ENCODE measurements at places on chromosomes 12 and 14.

DNA sequence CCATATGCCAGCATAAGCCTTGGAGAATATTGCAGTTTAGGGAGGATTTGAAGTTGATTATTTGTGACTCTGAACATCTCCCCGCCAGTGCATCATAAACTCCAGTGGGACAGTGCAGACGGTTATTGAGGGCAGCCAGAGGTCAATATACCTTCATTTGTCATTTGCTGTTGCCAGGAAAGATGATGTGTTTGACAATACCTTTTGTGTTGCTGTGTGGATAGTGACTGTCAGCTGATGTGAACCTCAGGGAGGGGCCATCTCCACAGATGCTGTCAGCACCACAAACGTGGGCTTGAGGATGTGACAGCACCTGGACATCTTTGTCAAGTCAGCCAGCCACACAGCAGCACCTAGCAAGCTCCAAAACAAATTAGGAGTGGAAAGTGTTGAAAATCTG lies 11.5 kb downstream of the CCDC198 start:
- DNase-seq: no peak

- DNase-seq: no peak
Observed at GRCh38 chr12:131370791-131371347, 340.0 kb upstream of the SFSWAP start.

GRCh38 chr12:20555771-20556170 lies 139.4 kb upstream of the SLCO1C1 start:
- DNase-seq: no peak

GRCh38 chr14:101072945-101073597 lies 169.5 kb upstream of the RTL1 start:
- DNase-seq: no peak

DNA sequence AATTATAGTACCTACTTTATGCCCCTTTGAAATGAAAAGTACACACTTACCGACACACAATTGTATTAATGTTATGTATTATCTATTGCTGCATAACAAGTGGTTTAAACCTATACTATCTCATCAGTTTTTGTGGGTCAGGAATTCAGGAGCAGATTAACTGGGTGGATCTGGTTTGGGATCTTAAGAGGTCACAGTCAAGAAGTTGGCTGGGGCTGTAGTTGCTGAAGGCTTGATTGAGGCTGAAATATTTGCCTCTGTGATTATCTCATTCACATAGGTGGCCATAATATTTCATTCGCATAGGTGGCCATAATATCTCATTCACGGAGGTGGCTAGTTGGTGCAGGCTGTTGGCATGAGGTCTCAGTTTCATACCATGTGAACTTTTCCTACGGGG lies 5.7 kb downstream of the METTL25 start:
- DNase-seq: no peak

DNA sequence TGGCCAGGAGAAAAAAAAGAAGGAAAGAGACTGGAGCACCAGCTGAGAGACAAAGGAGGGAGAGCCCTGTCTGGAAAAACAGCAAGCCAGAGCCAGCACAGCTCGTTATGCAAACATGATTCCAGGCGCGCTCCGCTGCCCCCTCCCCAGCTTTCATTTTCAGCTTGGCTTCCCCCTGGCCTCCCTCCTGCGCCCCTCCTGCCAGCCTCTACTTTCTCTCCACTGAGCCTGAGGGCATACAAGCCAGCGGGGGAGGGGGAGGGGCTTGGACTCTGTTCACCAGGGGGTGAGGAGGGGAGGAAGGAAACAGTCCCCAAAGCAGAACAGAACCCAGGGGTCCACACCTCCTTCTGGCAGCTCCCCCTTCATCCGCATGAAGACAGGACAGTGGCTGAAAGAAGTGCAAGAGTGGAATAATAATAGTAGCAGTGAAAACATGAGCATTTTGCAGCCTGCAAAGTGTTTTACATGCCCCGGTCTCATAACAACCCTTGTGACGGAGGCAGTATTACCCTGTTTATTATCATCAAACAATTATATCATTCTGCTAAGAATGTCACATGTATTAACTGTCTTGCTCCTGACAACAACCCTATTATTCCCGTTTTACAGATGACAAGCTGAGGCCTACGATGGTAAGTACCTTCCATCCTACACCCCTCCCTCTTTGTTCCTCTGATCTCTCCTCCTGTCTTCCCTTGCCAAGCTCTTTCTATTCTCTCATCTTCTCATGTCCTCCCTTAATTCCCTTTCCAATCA lies 24.2 kb downstream of the SMUG1 start:
- no peak for DNase-seq

- no peak for DNase-seq
Observed at GRCh38 chr14:106378191-106378590, 851.8 kb downstream of the TMEM121 start.

GRCh38 chr12:80837342-80837978 lies 100.3 kb downstream of the LIN7A start:
- no peak for DNase-seq

DNA sequence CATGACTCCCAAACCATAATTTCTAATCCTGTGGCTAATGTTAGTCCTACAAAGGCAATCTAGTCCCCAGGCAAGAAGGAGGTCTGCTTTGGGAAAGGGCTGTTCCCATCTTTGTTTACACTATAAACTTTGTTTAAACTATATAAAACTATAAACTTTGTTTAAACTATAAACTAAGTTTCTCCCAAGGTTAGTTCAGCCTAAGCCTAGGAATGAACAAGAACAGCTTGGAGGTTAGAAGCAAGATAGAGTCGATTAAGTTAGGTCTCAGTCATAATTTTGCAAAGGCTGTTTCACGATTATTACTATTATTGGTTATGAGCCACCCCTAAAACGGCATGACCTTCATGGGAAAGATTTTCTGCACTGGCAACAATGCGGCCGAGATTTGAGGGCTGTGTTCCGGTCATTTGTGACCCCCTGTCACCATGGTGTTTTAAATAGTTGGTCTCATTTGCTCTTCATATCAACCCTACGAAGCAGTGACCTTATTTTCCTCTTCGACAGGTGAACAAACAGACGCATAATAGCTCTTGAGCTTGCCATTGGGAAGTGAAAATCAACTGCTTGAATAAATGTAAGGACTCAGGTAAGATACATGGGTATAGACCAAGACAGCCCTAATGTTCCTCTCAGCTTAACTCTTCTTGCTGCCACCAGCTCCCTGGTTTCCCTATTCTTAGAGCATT lies 322.6 kb upstream of the TMEM132C start:
- no peak for DNase-seq

DNA sequence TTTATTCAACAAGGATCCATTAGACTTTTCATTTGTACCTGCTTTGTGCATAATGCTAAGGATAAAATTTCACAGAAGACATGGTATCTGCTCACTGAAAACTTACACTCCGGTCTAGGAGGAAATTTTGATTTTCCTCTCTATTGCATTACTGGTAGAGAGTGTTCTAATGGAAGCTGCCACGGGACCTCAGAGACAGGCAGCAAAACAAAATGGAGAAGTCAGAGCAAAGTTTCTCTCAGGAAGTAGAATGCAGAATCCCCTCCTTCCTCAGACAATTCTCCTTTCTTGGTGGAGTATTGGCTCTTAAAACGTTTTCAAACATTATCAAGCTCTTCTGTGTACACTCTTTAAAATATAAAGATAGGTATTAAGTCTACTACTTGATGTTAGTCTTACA lies 12.3 kb downstream of the CLEC2B start:
- DNase-seq: no peak

DNA sequence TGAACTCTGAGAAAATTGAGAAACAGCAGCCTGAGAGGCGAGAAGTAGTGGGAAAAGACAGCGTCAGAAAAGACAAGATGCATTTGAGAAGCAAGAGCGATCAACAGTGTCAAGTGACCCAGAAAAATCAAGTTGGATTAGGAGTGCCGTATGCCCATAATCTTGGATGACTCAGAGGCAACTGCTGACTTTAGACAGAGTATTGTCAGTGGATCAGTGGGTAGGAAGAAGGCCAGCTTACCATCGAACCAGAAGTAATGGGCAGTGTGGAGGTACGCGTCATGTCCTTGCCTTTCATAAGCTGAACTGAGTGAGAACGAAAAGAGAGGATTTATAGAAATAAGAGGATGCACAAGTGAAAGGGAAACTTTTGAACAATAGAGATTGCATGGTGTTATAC lies 151.0 kb upstream of the NAV3 start:
- no peak for DNase-seq

DNA sequence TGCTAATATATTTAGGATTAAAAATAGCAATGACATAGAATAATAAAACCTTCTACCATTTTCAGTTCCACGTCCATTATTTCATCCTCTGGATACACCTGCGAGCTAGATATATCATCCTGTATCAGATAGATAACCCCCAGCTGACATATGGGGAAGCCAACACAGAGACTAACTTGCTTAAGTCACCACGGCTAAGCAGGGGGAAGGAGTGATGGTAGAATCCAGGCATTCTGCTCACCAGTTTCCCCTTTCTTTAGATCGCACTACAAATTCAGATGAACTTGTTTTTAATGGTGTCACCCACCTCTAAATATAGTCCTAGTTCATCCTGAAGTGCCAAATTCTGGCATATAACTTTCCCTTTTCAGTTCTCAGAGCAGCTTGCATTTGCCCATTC lies 110.1 kb downstream of the TXNDC16 start:
- no peak for DNase-seq

DNA sequence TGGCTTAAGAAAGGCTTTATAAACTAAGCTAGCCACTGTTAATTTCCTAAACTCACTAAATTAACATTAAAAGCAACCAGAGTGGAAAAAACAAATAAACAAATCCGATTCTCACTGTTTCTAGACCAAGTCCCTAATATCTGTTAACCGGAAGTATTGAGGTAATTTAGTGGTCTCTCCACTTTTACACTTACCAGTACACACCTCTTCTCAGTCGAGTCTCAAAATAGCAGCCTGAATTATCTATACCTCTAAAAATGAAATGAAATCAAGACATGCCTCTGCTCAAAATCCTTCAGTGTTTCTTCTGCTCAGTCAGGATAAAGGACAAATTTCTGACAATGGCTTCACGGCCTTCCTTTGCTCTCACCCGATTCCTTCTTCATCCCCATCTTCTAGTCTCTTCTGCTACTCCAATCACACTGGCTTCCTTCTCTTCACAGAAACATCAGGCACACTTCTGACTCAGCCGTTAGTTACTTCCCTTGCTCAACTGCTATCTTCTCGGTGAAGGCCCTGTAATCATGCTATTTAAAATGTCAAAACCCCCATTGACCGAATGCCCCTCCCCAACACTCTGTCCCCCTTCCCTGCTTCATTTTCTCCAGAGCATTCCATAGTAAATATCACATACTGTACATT lies 161.3 kb downstream of the KITLG start:
- DNase-seq: no peak

DNA sequence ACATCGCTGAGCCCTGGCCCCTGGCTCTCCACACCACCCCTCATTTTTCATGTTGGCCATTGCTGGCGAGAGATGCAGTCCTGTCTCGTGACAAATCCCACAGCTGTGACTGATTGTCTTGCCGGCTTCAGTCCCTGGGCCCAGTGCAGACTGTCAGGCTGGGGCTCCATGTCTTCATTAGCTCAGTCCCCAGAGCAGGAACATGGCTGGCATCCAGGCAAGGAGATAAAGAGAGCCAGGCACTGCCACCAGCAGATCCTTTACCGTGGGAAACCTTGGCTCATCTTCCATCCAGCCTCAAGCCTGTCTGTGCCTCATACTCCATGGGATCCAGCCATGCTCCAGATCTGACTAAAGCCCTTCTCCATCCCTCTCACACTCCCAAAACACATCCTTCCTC lies 284.7 kb upstream of the FKBP4 start:
- DNase-seq: no peak

All from SK-N-MC (cell line).